ENCODE measurements at places on chromosomes 6 and 20.

DNA sequence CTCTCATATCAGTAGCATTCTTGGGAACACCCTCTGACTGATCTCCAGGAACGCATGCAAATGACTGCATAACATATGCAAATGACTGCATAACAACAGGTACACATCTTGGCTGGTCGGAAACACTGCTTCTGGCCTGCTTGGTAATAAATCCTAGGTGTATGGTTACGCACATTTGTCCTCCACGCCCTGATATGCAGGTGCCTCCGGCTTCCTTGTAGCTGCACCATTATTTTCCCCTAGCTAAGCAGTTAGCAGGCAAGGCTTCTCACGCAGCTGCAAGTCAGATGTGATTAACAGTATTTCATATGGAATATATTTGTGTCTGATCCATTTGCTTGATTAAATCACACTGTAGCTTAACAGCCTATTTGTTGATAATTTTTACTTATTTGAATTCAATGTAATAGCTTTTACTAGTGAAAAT lies 5.9 kb downstream of the RPS6KA2 start:
- DNase-seq, result no peak

DNA sequence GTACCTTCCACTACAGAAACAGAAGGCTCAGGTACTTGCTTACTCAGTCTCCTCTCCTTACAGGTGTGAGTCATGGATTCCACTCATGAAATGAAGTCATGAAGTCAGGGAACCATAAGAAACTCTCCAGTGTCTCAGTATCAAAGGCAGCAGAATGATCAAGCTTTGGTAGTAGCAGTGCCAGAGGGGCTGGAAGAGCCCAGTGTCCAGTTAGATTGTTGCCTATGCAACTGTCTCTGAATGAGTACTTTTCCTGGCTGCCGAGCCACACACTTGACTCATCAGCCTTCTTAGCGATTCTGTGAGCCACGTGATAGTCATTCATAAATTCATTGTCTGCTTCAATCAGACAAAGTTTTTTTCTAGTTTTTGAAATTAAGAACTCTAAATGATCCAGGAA lies 52.2 kb upstream of the DTNBP1 start:
- no peak for DNase-seq

GRCh38 chr6:125377621-125378020 lies 75.9 kb upstream of the HDDC2 start:
- no peak for DNase-seq

DNA sequence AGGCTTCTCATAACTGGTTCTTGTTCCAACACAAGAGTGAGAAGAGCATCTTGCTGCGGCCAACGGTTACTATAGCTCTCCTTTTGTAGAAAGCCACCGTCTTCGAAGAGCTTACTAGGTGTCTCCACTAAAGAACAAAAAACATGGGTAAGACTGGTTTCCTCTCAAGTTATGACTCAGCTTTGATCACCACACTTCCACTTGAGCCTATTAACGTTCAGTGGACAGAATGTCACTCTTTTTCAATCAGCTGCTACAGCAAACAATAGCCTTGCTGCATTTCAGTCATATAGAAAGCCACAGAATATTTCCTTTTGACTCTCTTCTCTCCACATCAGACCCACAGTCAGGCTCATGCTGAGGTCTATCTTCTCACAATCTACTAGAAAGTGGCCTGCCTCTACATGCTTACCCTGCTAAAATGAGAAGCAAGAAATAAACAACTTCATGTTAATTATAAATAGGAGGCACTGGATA lies 243.5 kb upstream of the PREP start:
- DNase-seq, result no peak

GRCh38 chr6:135902756-135903331 lies 51.3 kb downstream of the PDE7B start:
- no peak for DNase-seq

DNA sequence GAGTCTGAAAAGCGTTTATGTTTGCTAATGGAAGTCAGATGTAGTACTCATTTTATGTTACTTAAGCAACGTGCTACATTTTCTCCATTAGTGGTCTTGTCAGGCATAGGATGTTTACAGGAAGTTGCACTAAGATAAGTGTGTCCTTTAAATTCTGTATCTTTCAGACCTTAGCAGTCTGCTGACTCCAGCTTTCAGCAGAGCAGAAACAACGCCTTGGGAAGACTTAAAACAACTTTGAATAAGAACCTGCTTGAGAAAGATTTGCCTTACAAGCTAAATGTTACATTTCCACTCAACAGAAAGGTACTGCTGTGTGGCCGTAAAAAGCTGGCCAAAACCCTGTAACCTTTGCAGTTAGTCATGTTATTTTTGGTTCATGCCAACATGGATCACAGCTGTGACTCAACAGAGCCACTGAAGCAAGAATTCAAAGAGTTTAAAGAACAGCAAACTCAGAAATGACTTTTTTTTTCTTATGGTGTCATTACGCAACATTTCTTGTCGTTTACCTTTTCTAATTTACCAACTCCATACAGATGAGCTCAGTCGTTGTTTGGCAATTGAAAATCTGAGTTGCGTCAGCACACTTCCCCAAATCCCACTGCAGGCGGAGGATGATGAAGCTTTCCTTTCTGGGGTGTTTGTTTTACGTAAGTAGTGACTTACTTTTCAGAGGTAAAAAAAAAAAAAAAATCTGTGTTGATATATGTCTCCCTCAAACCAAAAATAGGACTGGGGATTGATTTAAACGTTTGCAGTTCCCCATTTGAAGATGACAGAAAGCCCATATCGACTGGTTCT lies 27.9 kb upstream of the BMP6 start:
- no peak for DNase-seq

- DNase-seq, result no peak
Observed at GRCh38 chr20:5996765-5997164, 46.3 kb downstream of the MCM8 start.

DNA sequence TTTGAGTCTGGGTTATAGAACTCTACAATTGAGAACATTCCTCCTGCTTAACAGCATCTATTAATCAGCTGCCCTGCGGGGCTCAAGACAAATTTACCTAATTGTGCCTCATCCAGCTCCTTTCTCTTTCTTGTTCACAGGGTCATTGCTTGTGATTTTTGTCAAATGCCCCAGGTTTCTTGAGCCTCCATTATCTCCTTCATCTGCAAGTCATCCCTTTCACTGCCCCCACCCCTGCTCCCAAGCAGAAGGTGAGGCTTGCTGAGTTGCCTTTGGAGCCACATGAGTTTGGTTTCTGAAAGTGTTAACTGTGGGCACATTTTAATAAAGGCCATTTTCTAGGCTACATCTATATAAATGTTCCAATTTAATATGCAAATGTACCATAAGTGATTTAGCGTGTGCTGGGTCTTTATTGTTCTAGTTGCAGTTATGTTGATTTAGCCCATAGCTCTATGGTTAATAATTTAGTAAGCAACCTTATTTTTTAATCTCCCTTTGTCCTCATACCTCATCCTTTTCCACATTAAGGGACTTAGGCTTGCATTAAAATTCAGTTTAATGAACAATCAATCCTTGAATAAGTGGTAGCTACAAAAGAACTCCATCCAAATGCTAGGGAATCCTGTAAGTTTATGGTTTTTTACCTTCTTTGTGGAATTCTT lies 56.1 kb downstream of the VSTM2L start:
- DNase-seq, result no peak

GRCh38 chr6:24990944-24991809 lies 55.4 kb upstream of the RIPOR2 start:
- no peak for DNase-seq

DNA sequence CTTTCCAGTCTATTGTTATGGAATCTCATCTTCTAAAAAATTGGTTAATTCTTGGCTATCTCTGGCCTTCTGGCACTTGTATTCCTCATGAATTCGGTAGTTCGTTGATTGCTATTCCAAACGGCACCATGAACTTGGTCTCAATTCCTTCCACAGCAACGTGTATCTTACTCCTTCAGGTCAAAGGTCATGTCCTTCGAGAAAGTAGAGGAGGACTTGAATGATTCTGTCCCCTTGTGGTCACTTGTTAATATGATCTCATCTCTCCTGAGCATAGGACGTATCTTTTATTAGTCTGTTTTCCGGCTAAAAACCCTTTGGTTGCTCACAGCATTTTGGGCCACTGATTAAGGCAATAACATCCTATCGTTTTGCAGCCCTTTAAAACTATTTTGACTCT lies 9.4 kb downstream of the TLDC2 start:
- no peak for DNase-seq

- DNase-seq, result no peak
Observed at GRCh38 chr6:150297327-150298029, 71.3 kb upstream of the IYD start.

- no peak for DNase-seq
Observed at GRCh38 chr20:55417836-55418235, 587.5 kb downstream of the CBLN4 start.

GRCh38 chr20:19992996-19993908 lies 23.9 kb upstream of the NAA20 start:
- DNase-seq, result peak; percentile 74

GRCh38 chr6:129938249-129939020 lies 77.3 kb upstream of the TMEM244 start:
- no peak for DNase-seq
